ENCODE measurements at places on chromosomes 5 and 9.

- no peak for DNase-seq
Measured at GRCh38 chr5:149423049-149423793, 44.1 kb upstream of the IL17B start.

DNA sequence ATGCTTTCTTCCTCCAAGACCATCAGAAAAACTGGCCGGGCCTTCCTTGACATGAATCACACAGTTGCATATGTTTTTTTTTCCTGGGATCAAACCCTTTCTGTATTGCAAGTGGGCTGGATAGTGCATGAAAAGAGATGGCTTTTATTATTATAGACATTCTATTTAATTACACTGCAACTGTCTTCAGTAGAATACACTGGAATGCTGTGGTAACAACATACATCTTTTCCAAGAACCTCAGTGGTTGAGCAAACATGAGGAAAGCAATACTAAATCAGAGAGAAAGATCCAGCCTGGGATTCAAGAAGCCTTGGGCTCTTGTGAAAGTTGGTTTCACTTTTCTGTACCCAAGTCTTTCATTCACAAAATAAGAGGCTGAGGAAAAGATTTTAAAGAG, 193.0 kb downstream of the DMAC1 start:
- DNase-seq: no peak

- no peak for DNase-seq
Measured at GRCh38 chr9:135296735-135297455, 182.7 kb upstream of the PPP1R26 start.

- no peak for DNase-seq
Measured at GRCh38 chr9:109417054-109417453, 81.1 kb downstream of the PTPN3 start.

- no peak for DNase-seq
Measured at GRCh38 chr5:132655821-132656773, 1.9 kb upstream of the IL13 start.
